ENCODE measurements at places on chromosomes 7 and 10.

DNA sequence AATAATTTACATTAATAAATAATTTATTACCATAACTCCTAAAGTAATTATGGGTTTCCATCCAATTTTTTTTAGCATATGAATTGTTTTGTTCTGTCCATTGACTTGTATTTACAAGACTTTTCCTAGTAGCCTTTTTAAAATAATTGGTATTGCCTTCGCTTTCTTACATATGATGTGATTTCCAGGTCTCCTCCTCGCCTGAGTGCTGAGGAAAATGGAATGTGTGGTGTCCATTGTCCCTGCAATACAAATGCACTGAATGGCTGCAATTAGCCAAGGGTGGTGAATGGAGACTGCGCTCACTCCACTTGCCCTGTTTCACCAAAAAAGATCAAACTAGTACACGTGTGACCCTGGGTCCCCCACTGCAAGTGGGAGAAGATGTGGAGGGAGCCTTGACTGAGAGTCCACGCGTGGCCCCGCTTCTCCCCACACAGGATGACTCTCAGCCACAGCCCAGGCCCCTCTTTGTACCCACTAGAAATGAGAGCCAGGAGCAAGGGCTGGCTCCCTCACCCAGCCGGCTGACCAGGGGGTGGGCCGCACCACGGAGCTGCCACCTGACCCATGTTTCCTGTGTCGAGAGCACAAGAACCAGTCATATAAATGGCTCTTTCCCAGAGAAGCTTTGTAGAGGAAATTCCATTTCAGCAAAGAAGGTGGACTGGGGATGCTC is 52.6 kb downstream of the FAM53B start:
- DNase-seq, result no peak

- no peak for DNase-seq
These were observed 19.5 kb downstream of the TSPAN33 start for GRCh38 chr7:129163875-129164544.

- DNase-seq, result no peak
These were observed 1.8 kb downstream of the PARP12 start for GRCh38 chr7:140060788-140061606.

GRCh38 chr10:48536916-48537890 is 67.7 kb downstream of the ARHGAP22 start:
- no peak for DNase-seq

- no peak for DNase-seq
These were observed 74.2 kb downstream of the MGMT start for GRCh38 chr10:129541200-129541599.

GRCh38 chr7:149023662-149024061 is 4.6 kb downstream of the PDIA4 start:
- no peak for DNase-seq

DNA sequence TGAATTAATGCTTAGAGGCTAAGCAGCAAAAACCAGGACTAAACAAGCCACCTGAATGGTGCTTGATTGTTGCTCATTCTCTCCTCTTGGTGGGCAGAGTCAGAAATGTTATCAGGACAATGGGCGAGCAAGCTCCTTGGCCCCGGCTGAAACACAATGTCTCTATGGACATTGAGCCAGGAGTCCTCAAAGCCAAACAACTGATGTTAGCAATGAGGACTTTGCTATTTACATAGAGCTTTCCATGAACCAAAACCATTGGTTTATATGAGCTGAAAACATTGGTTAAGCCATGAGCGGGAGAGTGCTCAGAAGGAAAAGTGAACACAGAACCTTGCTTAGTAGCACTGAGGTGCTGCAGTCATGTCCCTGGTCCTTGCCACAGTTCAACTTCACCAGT is 21.5 kb upstream of the NPVF start:
- DNase-seq, result no peak

GRCh38 chr7:124652237-124652636 is 113.4 kb downstream of the GPR37 start:
- no peak for DNase-seq

GRCh38 chr10:35042783-35043182 is 47.4 kb downstream of the CUL2 start:
- DNase-seq, result no peak

DNA sequence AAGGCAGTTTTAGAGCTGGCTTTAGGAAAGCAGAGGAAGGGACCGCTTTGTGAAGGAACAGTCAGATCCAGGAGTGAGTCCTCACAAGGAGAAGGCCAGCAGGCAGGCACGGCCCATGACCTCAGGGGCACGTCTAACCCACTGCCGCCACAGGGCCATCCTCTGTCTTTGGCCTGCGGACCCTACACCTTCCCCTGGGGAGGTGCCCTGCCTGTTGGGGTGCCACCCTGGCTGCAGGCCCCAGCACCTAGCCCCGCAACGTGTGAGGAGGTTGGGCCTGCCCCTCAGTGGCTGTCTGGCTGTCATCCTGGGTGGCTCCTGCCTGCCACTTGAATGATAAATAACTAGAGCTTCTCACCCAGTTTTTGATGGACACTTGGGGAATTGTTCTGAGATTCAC is 31.0 kb upstream of the TRIM8 start:
- DNase-seq, result no peak

DNA sequence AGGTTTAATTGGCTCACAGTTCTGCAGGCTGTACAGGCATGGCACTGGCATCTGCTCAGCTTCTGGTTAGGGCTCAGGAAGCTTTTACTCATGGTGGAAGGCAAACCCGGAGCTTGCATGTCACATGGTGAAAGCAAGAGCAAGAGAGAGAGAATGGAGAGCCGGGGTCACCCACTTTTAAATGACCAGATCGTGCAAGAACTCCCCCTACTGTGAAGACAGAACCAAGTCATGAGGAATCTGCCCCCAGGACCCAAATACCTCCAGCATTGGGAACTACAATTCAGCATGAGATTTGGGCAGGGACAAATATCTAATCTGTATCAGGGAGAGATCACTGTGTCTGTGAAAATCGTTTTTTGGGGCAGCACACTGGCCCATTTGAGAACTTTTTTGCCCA is 110.0 kb upstream of the MYO3A start:
- no peak for DNase-seq

DNA sequence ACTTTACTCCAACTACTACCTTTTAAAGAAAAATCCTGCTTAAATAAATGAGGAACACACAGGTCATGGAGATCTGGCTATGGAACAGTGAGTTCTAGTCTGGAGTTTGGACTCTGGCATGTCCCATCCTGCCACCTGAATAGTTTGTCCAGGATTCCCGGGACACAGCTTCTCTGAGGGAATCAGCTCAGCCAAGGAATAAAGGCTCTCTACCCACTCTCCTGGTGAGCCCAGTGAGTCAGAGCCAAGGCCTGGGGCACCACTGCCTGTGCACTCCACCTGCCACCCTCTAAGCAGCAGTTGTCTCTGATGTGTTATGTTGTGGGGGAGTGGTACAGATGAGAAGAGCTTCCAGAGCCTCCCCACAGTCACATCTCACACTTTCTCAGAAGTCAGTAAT is 113.5 kb downstream of the HTR5A start:
- no peak for DNase-seq

GRCh38 chr7:31553661-31554081 is 39.8 kb downstream of the ITPRID1 start:
- no peak for DNase-seq

DNA sequence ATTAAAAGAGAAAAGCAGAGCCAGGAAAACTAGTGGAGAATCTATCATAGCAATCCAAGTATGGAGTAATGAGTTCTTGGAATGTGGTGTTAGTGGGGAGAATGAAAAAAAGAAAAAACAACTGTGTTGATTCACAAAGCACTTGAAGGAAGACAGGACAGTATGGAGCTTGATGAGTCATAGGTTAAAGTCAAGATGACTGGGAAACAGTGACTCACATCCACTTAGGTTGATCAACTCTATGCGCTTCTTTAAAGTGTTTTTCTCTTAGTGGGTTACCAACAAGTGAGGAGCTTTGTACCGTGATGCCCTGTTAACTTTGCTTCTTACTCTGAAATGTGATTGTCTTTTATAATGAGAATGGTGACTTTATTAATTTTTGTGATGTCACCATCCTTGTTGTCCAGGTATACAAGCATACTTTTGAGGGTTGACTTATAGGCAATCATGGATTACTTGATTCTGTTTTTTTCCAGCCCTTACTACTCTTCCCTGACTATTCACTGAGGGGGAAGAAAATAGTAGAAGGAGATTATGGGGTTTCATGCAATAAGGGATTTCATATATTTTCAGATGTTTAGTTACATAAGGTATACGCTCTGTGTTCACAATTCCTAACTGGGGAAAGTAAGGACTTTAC is 32.1 kb upstream of the MDFIC start:
- no peak for DNase-seq

DNA sequence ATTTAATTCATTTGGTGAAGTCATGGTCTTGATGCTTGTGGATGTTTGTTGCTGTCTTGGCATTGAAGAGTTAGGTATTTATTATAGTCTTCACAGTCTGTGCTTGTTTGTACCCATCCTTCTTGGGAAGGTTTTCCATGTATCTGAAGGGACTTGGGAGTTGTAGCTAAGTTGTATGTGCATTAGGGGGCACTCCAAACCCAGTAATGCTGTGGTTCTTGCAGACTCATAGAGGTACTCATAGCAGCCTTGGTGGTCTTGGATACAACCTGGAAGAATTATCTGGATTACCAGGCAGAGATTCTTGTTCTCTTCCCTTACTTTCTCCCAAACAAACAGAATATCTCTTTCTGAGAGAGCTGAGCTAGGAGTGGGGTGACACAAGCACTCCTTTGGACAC is 93.2 kb downstream of the ADCYAP1R1 start:
- no peak for DNase-seq

GRCh38 chr7:47034180-47034579 is 547.7 kb downstream of the TNS3 start:
- no peak for DNase-seq

All from stimulated activated CD8-positive, alpha-beta memory T cell treated with anti-CD3 and anti-CD28 coated beads, Interleukin-15, amount 100 ng/mL, for 4 hours (primary cell).